ENCODE measurements at places on chromosomes 5 and 9.

DNA sequence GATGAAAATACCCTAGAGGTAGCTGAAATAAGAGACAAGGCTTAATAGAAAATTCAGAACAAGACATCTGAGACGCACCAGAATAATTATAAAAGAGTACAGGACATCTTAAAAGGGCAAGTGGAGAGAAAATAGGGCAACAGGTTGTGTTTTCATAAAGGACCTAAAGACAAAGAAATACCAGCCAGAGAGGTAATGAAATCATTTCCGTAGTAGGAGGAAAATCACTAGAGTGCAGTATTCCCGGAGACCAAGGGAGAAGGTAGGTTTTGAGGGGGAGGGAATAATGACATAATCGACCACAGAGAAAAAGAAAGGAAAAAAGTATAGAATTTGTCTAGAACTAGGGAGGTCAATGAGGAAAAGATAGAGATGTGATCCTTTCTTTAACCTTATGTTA, 26.2 kb upstream of the CTNNAL1 start:
- no peak for DNase-seq

DNA sequence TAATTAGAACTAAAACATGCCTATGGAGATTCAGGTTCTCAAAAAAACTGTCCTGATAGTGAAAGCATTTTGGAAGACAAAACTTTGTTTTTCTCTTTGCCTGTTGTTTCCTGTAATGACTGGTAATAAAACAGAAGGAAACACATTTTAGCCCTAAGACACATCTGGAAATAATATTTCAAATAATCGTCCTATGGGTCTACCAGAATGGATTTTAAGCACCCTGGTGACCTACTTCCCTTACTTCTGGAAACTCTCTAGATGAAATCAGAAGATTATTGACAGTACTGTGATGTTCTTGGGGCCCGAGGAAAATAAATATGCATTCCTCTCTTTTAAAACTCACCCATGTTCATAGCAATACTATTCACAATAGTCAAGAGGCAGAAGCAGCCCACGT, 110.1 kb upstream of the TLE4 start:
- DNase-seq = no peak

- DNase-seq = peak; percentile 47
Observed at GRCh38 chr5:140926443-140927227, 536 bp downstream of the PCDHAC1 start.

DNA sequence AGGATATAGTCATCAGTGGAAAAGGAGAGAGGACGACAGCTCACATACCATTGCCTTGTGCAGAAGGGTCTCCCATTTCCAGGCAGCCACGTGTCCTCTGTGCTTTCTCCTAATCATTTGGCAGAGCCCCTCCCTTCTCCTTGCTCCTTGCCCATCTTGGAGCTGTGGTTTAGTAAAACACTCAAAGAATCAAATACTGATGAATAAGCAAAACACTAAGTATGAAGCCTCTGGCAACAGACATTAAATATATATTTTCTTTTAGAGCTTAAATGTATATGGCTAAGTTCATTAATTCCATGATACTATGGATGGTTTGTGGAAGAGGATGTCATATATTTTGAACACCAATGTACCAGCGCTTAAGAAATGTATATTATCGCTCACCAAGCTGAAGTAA, 278.5 kb downstream of the SAXO1 start:
- DNase-seq = no peak

GRCh38 chr5:43352131-43352530, 38.9 kb upstream of the HMGCS1 start:
- no peak for DNase-seq

- no peak for DNase-seq
Observed at GRCh38 chr5:81633891-81634290, 117.0 kb downstream of the SSBP2 start.

GRCh38 chr5:125154301-125155110, 408.1 kb upstream of the ZNF608 start:
- DNase-seq = peak; percentile 80

DNA sequence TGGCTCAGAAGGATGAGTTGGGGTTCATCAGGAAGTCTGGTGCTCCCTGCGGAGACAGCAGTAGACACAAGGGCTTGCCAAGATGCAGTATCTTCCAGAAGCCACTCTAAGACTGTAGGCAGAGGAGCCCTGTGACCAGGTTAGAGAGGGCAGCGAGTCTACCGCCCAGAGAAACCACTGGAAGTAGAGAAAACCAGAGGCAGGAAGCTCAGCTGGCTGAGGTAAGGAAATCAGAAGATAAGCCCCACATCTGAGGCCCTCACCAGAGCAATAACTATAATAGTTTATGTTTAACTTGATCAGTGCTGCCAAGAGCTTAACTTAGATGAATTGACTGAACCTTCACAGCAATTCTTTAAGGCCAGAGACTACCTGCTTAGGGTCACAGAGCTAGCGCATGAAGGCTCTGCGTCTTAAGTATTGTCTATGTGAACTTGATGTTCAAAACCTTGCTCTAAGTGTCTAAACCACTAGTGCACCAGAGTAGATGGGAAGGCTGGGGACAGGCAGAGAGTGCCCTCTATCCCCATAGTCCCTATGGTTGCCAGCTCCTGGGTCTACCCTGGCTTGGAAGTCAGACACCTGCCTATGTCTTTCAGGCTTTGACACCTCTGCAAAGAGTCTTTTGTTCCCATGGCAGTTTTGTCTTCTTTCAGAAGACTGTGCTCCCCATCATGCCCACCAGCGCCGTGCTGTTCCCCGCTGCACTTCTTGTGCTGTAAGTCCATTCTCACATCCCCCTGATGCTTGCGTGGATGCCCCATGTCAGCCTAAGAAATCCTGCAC, 228.2 kb upstream of the KLF4 start:
- no peak for DNase-seq

DNA sequence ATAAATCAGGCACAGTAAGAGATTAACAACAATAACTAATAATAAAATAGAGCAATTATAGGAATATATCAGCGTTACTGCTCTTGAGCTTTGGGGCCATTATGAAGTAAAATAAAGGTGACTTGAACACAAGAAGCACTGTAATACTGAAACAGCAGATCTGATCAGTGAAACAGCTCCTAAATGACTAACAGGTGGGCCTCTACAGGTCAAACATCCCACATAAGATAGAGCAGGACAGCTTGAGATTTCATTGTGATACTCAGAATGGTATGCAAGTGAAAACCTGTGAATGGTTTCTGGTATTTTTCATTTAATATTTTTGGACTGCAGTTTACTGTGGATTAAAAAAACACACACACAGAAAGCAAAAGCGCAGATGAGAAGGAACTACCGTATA, 24.0 kb upstream of the MAP3K1 start:
- no peak for DNase-seq

DNA sequence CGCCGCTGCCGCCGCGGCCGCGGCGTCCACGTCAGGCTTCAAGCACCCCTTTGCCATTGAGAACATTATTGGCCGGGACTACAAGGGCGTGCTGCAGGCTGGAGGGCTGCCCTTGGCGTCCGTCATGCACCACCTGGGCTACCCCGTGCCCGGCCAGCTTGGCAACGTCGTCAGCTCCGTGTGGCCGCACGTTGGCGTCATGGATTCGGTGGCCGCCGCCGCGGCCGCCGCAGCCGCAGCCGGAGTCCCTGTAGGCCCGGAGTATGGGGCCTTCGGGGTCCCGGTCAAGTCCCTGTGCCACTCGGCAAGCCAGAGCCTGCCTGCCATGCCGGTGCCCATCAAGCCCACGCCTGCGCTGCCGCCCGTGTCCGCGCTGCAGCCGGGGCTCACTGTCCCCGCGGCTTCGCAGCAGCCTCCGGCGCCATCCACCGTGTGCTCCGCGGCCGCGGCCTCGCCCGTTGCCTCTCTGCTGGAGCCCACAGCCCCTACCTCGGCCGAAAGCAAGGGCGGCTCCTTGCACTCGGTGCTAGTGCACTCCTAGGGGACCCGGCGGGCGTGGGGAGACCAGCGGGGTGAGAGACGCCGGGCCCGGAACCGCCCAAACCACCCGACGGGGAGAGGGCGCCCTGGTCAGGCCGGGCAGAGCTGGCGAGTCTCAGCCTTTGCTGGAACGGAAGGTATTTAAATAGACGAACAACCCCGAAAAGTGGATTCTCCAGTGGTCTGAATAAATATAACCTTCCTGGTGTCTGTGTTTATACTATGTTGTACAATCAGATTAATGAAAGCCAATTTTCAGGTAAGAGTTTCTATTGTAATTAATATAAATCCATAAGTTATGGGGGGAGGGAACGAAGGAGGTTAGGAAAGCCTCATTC, 1.2 kb downstream of the FOXB2 start:
- no peak for DNase-seq

GRCh38 chr9:33184963-33185362, 17.8 kb upstream of the B4GALT1 start:
- DNase-seq = no peak

DNA sequence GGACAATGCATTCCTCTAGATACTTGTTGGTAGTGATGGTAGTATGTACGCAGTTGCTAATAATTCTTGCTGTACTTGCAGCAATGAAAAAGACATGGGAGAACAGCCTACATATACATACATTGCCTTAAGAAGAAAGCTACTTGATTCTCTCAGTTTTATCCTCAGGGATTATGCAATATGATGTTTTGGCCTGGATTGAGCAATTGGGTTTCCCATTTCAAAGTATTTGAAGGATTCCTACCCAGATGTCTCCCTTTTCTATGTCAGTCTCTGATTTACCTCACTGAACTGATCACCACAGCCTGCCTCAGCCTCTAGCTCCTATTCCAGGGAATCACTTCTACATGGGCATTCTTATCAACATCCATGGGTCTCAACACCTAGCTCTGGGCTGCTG, 210.1 kb upstream of the CDH10 start:
- DNase-seq = no peak

- DNase-seq = no peak
Observed at GRCh38 chr5:106637275-106637674, 1033.5 kb downstream of the EFNA5 start.

DNA sequence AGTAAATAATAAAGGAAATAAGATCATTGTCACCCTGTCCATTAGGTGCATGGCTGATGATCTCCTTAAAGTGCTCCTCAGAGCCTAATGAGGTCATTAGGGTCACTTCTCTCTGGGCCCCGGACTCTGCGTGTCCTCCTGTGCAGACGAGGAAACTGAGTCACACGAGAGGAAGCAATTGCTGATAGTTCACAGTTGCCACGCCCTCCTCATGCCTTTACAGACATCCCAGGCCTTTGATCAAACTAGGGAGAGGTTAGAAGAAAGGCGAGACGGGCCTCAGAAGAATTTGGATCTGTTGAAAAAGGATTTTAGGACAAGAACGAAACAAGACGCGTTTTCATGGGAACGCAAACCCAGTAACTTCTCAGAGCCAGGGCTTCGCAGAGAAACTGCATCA, 32.0 kb upstream of the MSX2 start:
- DNase-seq = no peak

GRCh38 chr5:133934822-133935666, 33.4 kb downstream of the C5orf15 start:
- DNase-seq = no peak

DNA sequence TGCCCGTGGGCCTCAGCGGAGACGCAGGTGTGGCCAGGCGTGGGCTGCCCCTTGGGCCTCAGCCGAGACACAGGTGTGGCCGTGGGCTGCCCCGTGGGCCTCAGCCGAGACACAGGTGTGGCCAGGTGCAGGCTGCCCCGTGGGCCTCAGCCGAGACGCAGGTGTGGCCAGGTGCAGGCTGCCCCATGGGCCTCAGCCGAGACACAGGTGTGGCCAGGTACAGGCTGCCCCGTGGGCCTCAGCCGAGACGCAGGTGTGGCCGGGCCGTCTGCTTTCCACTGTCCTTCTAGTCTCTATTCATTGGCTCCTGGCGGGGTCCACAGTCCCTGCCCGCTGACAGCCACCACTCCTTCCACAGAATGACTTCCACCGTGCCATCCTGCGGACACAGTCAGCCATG, 56.1 kb downstream of the KCNT1 start:
- no peak for DNase-seq

- peak; percentile 23 for DNase-seq
Observed at GRCh38 chr9:78884611-78885150, 587.8 kb downstream of the PSAT1 start.

- no peak for DNase-seq
Observed at GRCh38 chr9:105541838-105542237, 16.1 kb upstream of the FKTN start.
